GM19239 (cell line): ENCODE measurements at places on chromosomes 2 and 18.
A peak's percentile ranks its signal among the peaks of the same experiment; 100 is the strongest.

GRCh38 chr2:235643680-235644511 is 150.1 kb downstream of the AGAP1 start:
- no peak for DNase-seq

- no peak for DNase-seq
Measured at GRCh38 chr2:96631804-96632435, 6.2 kb downstream of the KANSL3 start.

GRCh38 chr18:28045880-28046279 is 131.1 kb downstream of the CDH2 start:
- DNase-seq = no peak

- DNase-seq = peak; percentile 71
Measured at GRCh38 chr2:65053199-65053598, 3.0 kb upstream of the CEP68 start.

- DNase-seq = no peak
Measured at GRCh38 chr2:120482334-120482733, 136.4 kb downstream of the INHBB start.
